ENCODE measurements at places on chromosomes 7 and 10. TPM values are rescaled to one million over a fixed set of nuclear protein-coding genes. Genes with fewer than 3 reads are reported as not detected.

Gene PHKG1
- total RNA-seq = 0.49 TPM

Gene TMEM236
- total RNA-seq = 1.4 TPM

Gene GPER1
- total RNA-seq = 6.5 TPM

Gene PIP
- not detected for total RNA-seq

Gene SPDYE16
- not detected for total RNA-seq

Gene MMP21
- 3.1 TPM for total RNA-seq

- H3K36me3 ChIP-seq = no peaks in the 10 kb centered on the region
- H3K27me3 ChIP-seq = no peaks in the 10 kb centered on the region
- no peak for DNase-seq
- no peak overlapping the region for H3K4me3 ChIP-seq
Measured at GRCh38 chr10:24206334-24206733, 2.6 kb upstream of the KIAA1217 start.

GRCh38 chr10:6385665-6386064 lies 182.9 kb downstream of the PFKFB3 start:
- no peak for DNase-seq
- peaks cover 28% of the 10 kb centered on the region for H3K4me1 ChIP-seq
- H3K27me3 ChIP-seq = no peaks in the 10 kb centered on the region
- no peak overlapping the region for H3K27ac ChIP-seq
- H3K4me3 ChIP-seq = no peak overlapping the region

GRCh38 chr10:104337985-104338735 lies at the start of gene ITPRIP:
Gene ITPRIP, minus strand, starts transcription at chr10:104338465. Its CDS starts 22,414 bp downstream, at chr10:104316051.
- peak within 1 kb of the TSS; percentile 99 for H3K27ac ChIP-seq
- no peaks in the 10 kb centered on the region for H3K27me3 ChIP-seq
- peak; percentile 92 for DNase-seq

DNA sequence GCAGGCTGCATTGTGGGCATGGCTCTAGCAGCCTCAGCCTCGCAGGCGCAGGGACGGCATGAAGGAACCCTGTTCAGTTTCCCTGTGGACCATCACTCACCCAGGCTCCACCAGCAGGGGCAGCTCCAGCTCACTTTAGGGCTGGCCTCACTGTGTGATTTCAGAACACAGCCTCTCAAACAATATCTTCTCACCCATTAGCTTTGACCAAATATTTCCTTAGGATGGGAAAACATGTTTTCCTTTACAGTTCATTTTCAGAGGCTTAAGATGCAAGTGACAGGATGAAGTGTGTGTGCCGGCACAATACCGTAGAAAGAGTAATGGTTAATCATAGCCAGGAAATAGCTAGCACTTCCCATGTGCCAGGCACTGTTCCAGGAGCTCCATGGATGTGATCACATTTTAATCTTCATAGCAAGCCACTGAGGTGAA lies 58.2 kb downstream of the LANCL2 start:
- H3K27ac ChIP-seq = no peak overlapping the region
- no peaks in the 10 kb centered on the region for H3K27me3 ChIP-seq
- H3K4me1 ChIP-seq = no peaks in the 10 kb centered on the region

DNA sequence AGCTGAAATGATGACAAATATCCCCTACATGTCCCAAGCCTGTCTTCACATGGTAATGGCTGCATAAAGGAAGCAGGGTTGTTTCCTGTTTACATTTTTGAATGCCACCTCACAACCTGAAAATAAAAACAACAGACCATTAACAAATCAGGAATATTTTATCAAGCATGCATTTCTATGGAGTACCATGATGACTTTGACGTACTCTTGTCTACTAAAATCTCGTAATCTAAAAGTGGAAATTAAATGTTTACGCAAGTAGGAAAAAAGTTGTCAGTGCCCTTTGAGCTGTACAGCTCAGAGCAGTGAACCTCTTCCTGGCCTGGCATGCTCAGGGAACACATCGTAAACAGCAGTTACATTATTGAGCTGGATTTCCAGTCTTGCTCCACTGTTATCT lies 194.1 kb downstream of the INHBA start:
- no peaks in the 10 kb centered on the region for H3K4me1 ChIP-seq
- no peaks in the 10 kb centered on the region for H3K27me3 ChIP-seq
- no peak for DNase-seq
- no peaks in the 10 kb centered on the region for H3K36me3 ChIP-seq
- no peak overlapping the region for H3K4me3 ChIP-seq

GRCh38 chr7:68689087-68689433 lies 909.2 kb upstream of the AUTS2 start:
- H3K4me1 ChIP-seq = no peaks in the 10 kb centered on the region
- H3K27ac ChIP-seq = no peak overlapping the region
- no peaks in the 10 kb centered on the region for H3K27me3 ChIP-seq
- H3K4me3 ChIP-seq = no peak overlapping the region

DNA sequence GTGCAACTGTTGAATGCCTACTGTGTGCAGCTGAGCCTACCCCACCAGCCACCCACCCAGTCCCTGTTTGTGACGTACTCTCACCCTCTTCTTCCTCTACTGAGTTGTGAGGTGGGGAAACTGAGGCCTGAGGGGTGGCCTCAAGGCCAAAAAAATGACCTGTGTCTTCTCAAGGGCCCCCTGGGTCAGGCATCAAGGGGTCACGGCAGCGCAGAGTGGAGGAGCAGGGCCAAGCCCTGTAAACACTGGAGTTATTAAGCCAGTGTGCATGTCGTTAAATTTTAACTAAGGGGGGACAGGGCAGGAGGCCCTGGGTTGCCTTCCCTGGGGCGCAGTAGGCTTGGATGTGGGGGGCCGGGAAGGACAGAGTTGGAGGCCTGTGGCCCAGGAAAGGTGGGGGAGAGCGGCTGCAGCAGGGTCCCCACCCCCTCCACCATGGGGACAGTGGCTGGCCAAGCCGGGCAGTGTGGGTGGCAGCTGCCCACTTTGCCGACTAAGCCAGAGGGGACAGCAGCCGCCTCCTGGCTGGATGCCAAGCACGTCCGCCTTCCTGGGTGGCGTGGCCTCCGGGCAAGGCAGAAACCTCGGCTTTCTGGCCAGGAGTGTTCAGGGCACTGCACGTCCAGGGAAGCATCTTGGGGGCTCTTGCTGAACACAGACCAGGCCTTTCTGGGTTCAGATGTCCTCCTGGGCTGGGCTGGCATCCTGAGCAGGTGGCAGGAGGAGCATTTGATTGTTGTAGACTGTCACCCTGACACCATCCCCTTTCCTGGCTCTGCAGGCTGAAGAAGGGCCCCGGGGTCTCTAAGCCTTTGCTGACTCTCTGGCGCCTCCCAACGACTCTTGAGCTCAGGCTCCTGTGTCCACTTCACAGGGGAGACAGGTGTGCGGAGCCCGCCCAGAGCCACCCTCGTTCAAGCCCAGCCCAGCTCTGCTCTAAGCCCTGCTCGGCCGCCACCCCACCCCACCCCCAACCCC lies 1.9 kb downstream of the SLC29A4 start:
- no peak overlapping the region for H3K4me3 ChIP-seq
- peaks cover 12% of the 10 kb centered on the region for H3K4me1 ChIP-seq
- no peaks in the 10 kb centered on the region for H3K36me3 ChIP-seq
- peak; percentile 79 for DNase-seq
- H3K27ac ChIP-seq = no peak overlapping the region

- DNase-seq = no peak
- no peak overlapping the region for H3K4me3 ChIP-seq
- no peaks in the 10 kb centered on the region for H3K4me1 ChIP-seq
- H3K27ac ChIP-seq = no peak overlapping the region
Measured at GRCh38 chr7:129176916-129177710, 11.3 kb upstream of the SMO start.
